ENCODE measurements at places on chromosomes 1 and 21.

- no peak for DNase-seq
Observed at GRCh38 chr1:63327417-63328054, 5.2 kb downstream of the FOXD3 start.

GRCh38 chr1:218367118-218367517, 22.0 kb downstream of the TGFB2 start:
- DNase-seq: no peak

DNA sequence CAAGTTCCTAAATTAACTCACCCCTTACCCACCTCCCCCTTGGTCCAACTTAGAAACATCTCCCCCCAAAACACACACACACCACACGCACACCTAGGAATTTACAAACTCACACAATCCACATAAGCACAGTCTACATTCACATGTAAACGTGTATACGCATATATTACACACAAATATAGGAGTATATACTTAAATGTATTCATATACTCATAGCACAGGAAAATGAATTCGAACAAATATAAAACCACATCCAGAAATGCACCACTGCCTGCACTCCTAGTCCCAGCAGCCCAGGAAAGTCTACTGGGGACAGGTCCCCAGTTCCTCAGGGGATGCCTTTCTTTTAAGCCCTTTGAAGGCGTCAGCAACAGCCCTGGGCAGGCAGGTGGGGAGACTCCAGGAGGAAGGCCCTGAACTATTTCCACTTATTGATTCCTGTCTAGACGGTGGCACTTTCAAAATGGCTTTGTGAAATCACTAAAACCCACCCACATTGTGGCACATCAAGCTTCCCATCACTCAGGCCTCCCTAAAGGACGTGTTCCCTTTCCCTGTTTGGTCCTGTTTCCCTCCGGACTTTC, 3.1 kb upstream of the DMBX1 start:
- no peak for DNase-seq

DNA sequence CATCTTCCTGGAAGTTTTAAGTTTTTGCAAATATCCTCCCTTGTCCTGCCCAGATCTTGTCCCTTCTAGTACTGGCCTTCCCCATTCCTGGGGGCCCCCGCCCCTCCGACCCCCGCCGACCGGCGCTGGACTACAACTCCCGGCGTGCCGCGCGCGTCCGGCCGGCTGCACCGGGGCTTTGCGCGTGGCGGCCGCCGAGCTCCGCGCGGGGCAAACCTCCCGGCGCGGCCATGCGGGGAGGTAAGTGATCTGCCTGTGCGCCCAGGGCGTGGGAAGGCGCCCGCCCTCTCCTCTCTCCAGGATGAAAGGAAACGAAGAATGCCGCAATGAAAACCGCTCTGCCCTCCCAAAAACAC, 3.2 kb upstream of the SAMD13 start:
- DNase-seq: peak; percentile 61

GRCh38 chr1:4515727-4516289, 138.6 kb upstream of the AJAP1 start:
- DNase-seq: peak; percentile 42

Data from heart left ventricle (tissue), 16 donors.